NCI-H510A (cell line): ENCODE measurements at places on chromosomes 1 and 21.

- no peak for DNase-seq
These were observed 1.4 kb upstream of the G0S2 start for GRCh38 chr1:209673631-209674417.

DNA sequence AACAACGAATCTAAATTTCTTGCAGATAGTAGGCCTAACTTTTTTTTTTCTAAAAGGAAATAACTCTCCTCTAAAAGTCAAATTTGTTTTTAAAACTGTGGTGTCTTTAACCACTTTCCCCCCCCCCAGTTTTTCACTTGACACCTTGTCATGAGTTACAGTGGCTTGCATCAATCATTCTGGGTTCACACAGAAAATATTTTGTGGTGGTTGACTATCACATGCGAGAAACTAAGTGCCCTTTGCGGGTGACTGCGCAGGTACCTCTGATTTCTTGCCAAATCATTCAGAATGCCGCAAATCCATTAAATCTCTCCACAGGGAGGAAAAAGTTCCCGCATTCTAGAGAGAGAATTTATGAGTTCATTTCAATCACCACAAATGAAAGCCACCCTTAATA lies 23.8 kb upstream of the SAMSN1 start:
- no peak for DNase-seq

GRCh38 chr1:75127916-75128717 lies 6.1 kb upstream of the LHX8 start:
- DNase-seq: no peak

DNA sequence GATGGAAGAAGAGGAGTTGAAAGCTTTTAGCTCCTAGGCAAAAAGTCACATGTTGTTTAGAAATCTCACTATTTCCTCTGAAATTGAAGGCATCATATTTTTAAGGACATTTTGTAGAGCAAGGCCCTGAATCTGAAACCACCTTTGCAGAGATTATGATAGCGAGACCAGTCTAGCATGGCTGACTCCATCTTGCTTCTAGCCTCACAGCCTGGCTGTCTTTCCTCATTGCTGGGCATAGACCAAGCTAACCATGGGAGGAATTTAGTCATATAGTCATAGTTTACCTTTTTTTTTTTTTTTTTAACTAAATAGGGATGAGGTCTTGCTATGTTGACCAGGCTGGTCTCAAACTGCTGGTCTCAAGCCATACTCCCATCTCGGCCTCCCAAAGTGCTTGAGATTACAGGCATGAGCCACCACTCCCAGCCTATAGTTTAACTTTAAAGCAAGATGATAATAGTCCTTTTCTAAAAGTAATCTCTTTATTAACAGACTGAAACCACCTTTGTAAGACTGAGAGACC lies 42.2 kb upstream of the ZNF326 start:
- DNase-seq: no peak

GRCh38 chr1:192158181-192158580 lies at the start of gene RGS18:
Gene RGS18 (plus strand): TSS chr1:192158462. CDS start chr1:192158638, 176 bp downstream.
- no peak for DNase-seq

- no peak for DNase-seq
These were observed 49.9 kb downstream of the WDR4 start for GRCh38 chr21:42829417-42829816.
